RWPE2 (cell line): ENCODE measurements at places on chromosomes 7 and 10.

DNA sequence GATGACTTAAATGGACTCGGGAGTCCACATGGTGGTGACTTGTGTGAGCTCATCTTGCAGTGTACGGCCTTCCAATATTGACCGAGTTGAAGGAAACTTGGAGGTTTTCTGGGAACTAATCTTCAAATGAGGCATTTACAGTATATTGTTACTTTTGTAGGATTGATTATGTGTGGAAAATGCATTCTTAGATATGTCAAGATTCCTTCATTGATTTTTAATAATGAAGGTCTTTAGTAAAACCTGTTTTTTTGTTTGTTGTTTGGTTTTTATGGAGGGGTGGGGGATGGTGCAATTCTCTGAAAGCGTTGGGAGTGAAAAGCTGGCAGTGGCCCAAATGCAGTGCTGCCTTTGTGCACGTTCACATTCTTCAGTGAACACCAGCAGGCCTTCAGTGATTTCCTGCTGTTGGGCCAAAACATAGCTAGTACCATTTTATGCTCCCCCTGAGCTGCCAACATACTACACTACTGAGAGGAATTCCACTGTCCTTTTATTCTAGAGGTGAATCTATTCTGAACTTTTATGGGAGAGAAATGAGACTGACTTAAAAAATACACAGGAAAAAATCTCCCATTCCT lies 50.4 kb downstream of the CCNY start:
- no peak for DNase-seq

DNA sequence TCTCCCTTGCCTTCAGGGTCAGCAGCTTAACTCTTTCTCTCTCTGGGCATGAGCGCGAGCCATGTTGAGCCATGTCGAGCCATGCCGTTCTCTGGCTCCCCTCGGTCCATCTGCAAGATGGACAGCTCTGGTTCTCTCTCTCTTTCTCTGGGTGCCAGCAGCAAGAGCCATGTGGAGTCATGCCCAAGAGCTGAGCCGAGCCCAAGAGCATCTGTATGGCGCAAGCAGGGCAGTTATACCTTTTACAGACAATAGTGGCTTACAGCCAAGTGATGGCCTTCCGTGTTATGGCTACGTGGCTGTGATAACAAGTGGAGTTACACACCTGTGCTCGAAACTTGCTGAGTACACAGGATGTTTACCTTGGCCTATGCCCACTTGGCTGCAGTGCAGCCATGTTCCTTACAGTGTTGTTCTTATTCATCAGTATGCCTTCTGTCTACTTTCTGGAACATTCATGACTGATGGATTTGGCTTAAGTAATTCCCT lies 327.7 kb downstream of the GLRX3 start:
- no peak for DNase-seq

DNA sequence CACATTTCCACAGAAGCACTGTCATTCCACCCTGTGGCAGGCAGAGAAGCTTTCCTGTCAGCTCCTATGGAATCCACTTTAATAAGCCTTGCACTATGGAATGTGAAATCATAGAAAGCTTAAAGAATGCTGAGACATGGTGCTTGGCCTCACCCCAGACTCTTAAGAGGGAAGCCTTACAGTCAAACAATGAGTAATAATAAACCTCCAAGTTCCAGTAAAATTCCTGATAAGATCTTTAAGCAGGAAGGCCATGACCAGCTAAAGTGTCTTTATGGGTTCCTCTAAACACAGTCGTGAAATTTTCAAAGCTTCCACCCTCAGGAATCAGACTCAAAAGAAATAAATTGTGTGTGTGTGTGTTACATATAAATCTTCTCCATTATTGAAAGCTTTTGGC lies 11.9 kb upstream of the TEX36 start:
- no peak for DNase-seq

DNA sequence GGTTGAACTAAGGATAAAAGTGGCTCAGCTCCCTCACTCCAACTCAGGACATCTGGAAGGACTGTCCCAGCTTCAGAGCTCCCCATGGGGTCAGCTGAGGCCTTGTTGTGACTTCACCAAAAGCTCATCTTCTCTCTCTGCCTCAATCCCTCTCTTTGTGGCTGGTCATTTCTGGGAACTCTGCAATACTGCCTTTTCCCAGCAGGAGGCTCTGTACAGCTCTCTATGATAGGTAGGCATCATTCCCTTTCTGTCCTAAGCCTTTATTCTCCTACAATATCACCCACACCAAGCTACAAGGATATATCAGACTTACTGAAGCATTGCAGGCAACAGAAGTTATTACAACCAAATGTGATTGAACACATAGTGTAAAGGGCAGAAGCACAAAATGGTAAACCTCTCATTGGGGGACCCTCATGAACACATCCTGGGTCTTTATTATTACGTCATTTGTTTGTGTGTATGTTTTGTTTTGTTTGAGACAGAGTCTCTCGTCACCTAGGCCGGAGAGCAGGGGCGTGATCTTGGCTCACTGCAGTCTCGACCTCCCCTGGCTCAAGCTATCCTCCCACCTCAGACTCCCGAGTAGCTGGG lies 36.7 kb upstream of the PRPS1L1 start:
- DNase-seq: no peak

DNA sequence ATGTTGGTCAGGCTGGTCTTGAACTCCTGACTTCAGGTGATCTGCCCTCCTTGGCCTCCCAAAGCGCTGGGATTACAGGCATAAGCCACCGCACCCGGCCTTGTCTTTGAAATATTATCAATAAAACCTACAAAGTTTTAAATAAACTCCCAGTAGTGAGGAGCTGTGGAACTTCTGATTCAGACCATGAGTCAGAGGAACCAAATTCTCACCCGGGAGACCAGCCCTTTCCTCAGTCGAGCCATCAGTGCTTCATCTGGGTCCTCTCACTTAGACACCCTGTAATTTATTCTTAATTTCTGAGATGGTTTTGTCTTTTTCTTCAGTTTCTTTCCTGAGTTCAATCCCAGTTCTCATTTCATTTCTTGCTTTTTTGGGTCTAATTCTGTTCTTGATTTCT lies 68.6 kb downstream of the DYNC2I1 start:
- no peak for DNase-seq

DNA sequence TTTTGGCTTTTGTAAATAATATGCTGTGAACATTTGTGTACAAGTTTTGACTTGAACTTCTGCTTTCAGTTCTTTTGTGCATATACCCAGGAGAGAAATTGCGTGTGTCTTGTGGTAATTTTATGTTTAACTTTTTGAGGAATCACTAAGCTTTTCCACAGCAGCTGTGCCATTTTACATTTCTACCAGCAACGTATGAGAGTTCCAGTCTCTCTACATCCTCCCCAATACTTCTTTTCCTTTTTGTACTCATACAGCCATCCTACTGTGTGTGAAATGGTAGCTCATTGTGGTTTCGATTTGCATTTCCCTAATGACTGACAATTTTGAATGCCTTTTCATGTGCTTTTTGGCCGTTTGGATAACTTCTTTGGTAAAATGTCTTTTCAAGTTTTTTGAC lies 66.3 kb upstream of the INHBA start:
- no peak for DNase-seq

GRCh38 chr7:31602041-31602625 lies 84.9 kb upstream of the PPP1R17 start:
- no peak for DNase-seq

- no peak for DNase-seq
Measured at GRCh38 chr10:4765428-4765827, 60.6 kb upstream of the AKR1E2 start.

DNA sequence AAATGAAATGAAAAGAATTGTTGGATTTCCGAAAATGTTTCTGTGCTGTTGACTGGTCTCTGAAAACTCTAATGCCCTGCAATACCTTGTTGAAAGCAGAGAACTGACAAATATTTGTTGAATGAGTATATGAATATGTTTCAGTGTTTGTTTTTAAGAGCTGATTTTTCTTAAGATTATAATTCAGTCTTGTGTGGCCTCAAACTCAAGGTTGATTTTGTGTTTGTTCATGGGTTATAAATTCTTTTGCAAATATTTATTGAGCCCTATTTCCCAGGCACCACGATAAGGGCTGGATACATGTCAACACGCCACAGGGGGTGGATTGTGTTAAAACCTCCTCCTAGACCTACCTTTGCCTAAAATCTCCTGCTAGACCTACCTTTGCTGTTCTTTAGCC lies 203.9 kb upstream of the PLPP4 start:
- no peak for DNase-seq

GRCh38 chr10:110865186-110865808 lies 6.4 kb upstream of the PDCD4 start:
- no peak for DNase-seq

- no peak for DNase-seq
Measured at GRCh38 chr7:21107101-21107500, 320.4 kb upstream of the SP8 start.

DNA sequence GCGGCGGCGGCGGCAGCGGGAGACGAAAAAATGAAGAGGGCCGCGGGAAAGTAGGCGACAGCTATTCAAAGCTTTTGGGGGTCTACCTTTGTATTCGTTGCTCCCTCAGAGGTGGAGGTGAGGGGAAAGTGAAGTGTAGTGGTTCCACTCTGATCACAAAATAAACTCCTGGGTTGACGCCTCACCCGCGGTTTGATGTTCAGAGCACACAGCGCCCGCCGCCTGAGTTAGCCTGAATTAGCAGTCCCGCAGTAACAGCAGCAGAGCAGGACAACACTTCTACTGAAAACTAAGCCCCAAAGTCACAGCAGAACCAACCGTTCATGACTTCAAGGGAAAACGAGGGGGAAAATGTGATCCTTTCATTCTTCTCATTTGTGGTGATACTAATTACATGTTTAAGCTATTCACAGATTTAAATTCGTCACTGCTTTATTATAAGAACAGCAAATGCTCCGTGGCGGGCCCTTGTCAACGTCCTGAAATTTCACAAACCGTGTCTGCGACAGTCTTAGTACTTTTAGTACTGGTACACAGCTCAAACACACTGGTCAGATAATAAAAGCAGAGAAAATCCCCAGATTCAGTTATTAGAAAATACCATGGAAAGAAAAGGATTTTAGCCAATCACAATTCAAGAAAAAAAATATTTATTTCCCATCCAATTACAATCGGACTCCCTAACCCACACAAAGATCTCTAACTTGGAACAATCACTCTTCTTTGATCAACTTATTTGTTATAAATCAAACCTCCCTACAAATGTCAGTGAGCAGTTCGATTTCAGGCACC lies 563 bp upstream of the JMJD1C start:
- DNase-seq: no peak

GRCh38 chr7:54995610-54996363 lies 23.0 kb upstream of the EGFR start:
- DNase-seq: no peak
